Naive B cell (primary cell): ENCODE measurements at places on chromosomes 7 and 10. TPM values are rescaled to one million over a fixed set of nuclear protein-coding genes. Genes with fewer than 3 reads are reported as not detected.

- no peak for DNase-seq
Observed at GRCh38 chr10:58782876-58783851, 270.5 kb downstream of the BICC1 start.

DNA sequence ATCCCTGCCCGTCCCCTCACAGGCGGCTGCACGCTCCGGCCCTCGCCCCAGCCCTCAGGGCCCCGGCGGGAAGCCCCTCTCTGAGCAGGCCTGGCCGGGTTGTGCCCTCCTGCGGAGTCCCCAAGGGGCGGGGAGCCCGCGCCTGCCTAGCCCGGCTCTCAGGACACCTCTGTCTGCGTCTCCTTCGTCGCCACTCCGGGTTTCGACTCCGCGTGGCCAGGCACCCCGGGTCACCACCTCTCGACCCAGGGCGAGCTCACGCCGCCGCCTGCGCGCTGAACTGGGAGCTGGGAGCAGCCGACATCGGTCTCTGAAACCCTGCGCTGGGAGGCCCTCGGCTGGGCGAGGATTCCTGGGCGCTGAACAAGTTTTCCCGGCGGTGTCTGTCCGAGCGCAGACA is 6.2 kb upstream of the OGDHL start:
- DNase-seq: no peak

DNA sequence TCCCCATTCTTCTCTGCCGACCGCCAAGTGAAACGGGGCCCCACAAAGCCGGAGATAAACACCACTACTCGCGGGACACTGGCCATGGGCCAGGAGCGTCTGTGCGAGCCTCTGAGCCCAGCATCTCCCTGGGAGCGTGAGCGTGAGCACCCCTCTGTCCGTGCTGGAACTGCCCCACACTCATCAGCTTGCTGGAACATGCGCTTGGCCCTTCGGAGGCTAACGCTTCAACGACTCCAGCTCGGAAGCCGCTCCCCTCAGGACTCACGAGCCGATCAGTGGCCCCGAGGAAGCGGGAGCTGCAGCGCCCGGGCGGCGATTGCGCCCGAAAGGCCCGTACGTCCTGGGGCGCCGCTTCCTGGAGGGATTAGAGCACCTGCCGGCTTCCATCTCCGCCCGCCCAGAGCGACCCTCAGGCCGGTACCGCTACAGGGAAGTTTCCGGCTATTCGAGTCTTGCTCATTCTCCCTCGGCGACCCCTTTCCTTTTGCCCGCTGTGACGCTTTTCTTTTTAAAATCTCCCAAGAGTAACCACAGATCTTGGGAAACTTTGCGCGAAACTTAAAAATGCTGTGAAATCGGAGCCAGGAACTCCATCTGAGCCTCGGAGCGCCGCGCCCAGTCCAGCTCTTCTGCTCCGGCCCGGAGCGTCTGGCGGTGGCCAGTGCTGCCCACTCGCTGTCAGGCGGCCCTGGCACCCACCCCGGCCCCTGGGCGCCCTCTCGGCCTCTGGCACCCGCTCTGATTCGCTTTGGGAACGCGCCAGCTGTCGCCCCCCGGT is 1.0 kb downstream of the TLL2 start:
- peak; percentile 1 for DNase-seq

GRCh38 chr10:30088178-30088577 is 28.8 kb upstream of the JCAD start:
- no peak for DNase-seq

DNA sequence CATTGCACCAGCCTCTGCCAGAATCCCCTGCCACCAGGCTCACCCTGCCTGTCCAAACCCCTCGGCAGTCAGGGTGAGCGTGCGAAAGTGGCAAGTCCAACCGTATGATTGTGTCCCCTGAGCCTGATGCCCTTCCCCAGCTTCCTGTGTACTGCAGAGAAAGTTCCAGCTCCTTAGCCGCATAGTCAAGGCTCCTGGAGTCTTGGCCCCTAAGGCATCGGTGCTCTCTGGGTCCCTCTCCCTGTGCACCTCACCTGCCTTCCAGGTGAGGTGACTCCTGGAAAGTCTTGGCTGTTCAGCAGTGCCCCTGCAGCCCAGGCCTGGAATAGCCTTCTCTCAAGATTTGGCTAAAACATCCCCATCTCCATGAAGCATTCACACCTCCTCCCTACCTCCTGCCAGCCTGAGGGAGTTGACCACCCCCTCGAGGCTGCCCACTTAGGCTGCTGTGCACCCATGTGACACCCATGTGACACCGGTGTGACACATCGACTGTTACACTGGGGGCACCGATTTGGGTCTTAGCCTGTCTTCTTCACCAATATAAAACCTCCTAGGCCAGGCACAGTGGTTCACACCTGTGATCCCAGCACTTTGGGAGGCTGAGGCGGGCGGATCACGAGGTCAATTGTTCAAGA is 56.1 kb upstream of the ELN start:
- DNase-seq: no peak

DNA sequence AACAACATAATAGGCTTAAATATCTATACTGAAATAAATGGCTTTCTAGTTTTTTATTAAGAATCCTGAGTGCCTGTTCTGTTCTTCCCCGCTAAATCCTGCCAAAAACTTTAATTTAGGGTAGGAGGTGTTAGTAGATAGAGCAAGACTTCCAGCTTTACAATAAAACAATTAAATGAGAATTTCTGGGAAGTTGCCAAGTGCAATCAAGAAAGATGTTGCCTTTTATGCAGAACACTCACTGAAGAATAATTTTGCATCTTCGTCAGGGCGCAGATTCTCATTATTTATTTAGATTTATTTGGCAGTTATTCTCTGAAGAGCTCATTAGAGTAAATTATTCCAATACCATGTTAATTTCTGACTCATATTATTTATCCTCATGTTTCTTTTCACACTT is 103.2 kb upstream of the GPR141 start:
- no peak for DNase-seq

DNA sequence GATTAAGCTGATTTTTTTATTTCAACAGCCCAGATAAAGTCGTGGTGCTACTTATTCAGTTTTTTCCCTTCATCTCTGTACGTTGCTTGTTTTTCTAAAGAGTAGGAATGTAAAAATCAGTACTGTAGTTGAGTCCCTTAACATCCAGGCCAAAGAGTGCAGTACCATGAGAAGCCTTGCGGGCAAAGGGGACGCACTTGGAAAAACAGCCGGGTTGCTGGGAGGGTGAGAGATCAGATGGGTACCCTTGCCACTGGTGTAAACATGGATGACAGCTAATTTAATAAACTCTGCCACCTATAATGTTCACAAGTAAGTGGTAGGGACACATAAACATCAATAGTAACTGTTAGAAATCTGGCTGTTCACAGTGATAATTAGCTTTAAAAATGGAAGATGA is 175.9 kb downstream of the POU6F2 start:
- DNase-seq: no peak

DNA sequence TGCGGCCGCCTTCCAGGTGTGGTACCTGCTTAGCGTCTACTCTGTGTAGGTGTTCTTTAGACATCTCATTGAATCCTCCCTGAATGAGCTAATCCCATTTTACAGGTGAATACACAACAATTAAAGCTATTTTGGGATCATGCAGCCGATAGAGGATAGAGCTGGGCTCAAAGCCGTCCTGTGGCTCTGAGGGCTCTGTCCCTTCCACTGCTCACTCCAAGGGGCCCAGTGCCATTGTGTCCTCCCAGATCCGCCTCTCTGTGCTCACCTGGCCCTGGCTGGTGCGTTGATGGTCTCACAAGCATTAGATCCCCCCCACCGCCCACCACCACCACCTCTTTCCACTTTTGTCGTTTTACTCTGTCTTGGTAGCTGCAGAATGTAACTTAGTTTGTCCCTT is 13.1 kb downstream of the NPTX2 start:
- DNase-seq: no peak

- no peak for DNase-seq
Observed at GRCh38 chr7:95811846-95812445, 39.6 kb downstream of the DYNC1I1 start.

DNA sequence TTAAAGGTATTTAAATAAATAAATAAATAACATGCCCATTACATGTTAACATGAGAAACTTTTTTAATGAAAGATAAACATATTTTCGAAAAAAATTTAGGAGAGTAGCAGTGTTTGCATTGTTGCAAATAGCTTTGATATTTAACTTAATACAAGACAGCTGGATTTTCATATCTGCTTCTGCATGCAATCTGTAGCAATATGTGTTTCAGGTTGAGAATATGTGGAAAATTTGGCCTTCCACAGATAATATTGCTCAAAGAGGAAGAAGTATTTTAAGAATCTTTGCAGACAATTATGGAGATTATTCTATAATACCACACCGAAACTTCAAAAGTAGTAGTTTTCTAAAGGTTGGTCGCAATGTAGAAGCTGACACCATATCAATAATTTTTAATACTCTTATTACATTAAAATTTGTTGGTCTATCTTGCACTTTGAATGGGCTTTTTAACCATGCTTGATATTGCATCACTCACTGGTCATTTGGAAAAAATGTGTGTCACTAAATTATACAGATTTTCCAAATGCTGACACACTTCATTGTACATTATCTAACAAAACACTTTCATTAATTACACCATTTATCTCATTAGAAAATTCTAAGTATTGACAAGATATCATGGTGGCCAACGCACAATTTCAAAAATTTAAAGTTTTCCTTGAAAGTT is 229.8 kb upstream of the HDAC9 start:
- no peak for DNase-seq

GRCh38 chr10:69890065-69890847 is 88.5 kb downstream of the COL13A1 start:
- DNase-seq: no peak

DNA sequence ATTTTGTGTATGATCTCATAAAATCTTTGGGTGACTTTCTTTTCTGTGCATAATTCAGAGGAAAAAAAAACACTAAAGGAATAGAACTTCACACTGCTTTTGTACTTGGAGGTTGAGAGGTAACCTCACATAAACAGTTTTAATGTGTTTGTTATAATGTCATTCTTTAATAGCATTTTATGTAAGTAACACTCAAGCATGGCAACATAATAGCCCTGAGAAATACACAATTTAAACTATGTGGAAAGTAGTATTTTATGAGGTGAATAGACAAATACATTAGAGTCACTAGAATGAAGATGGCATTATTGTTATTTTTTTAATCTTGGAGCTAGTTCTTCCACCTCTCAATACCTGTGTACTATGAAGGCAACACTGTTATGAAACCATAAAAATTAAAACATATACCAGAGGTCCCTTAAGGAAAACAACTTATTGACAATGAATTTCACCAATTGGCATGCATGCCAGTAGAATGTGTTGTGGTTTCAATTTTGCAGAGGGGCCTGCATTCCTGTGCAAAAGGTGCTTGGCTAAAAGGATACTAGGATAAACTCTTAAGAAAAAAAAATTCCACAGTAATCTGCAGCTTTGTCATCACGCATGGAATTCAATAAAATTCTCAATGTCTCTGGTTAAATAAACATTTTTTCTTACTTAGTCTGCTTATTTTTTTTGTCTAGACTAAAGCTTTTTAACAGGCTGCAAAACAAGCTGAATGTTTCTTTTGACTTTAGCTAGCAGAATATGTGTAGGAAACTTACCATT is 102.5 kb downstream of the CD36 start:
- no peak for DNase-seq

DNA sequence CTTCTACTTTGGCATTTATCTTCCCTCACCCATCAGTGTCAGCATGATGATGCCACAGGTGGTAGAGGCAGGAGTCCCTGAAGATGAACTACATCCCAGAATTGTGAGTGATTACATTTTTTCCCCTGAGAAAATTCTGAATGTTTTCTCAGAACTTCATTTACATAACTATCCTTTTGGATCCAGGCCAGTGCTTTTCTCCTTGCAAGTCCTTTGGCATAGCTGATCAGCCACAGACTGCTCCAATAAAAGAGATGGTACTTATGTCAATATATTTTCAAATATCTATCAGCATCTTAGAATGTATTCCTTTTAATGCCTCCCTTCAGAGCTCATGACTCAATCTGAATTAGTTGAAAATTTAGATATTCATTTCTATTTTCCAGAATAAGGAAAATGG is 135.5 kb downstream of the IQUB start:
- DNase-seq: no peak

DNA sequence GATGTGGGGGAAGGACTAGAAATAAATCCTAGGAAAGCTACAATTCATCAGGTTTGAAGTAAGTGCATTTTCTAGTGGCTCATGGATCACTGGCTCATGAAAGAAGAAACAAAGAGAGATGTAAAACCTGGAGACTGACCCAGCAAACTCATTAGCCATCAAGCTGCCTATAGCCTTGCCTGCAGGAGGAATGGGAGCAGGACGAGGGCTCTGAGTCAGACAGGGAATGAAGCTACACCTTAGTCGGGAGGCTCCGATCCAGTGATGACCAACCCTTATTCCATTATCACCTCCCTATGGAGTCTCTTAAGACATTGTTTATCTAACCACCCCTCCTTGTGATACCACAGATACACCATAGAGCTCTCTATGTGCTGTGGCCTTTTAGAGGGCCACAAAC is 112.5 kb upstream of the WDR11 start:
- DNase-seq: no peak

Gene TMEM270
- not detected for polyA plus RNA-seq

Gene AKR1E2
- not detected for polyA plus RNA-seq

Gene PDE6C
- not detected for polyA plus RNA-seq

Gene MYOZ1
- polyA plus RNA-seq: not detected

Gene OPALIN
- not detected for polyA plus RNA-seq

Gene UCN3
- polyA plus RNA-seq: not detected

Gene TACC2
- polyA plus RNA-seq: not detected

Gene CRHR2
- not detected for polyA plus RNA-seq

Gene NUB1
- 84.3 TPM for polyA plus RNA-seq

Gene NEURL1
- polyA plus RNA-seq: 0.32 TPM
